Stimulated activated CD4-positive, alpha-beta T cell treated with anti-CD3 and anti-CD28 coated beads, Interleukin-15, amount 100 ng/mL, for 1 hour (primary cell): ENCODE measurements at places on chromosomes 4 and X.

DNA sequence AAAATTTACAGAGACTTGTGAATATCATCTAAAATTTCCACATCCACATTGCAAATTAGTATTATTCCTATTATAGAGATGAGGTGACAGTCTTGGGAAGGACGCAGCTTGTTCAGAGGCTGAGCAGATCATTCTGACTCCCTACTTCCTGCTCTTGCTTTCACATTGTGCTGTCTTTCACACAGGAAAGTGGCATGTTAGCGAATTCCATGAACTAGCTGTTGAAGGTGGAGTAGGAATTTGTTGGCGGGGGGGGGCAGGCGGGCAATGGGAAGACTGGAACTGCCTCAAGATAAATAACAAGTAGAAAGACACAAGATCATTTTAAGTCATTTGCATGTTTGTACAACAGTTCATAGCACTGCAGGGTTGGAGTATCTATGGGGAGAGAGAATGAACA lies 2.3 kb downstream of the PF4V1 start:
- DNase-seq, result no peak

DNA sequence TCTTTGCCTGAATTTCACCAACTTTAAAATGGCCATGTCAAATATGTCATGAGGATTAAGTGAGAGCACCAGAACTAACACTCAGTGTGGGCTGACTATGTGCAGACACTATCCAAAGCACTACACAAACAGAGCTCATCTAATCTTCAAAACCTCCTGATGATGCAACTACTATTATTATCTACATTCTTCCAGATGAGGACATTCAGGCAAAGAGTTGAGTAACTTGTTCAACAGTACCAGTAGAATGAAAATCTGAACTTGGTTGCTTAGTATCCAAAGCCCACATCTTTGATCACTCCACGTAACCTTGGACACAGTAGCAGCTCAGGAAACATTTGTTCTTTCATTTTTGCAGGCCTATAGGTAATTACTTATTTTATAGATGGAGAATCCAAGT lies 90.1 kb downstream of the ATP8A1 start:
- DNase-seq, result no peak

DNA sequence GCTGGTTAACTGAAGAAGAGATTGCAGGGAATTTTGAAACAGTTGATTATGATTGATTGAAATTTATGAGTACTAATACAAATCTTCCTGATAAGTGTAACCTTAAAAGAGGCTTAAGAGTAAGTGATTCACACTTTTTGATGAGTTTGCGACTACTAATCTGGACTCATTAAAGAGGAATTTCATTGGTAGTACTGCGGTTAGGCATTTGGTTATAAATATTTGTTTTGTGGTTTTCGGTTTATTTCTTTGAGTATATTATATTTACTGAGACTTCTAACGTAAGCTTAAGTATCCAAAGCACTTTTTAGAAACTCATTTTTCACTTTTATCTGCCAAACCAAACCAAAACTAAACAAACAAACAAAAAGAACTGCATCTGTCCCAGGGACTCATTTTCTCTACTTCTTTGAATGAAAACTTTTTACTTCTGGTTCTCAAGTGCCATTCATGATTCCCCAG lies 20.7 kb downstream of the SLIT2 start:
- no peak for DNase-seq

GRCh38 chr4:132493476-132493875 lies 655.6 kb upstream of the PCDH10 start:
- DNase-seq, result no peak

- DNase-seq, result no peak
These were observed 21.2 kb upstream of the FAM156A start for GRCh38 chrX:52979568-52979967.
